GM10248 (cell line): ENCODE measurements at places on chromosomes 12 and 14.

- peak; percentile 63 for DNase-seq
These were observed 8.9 kb downstream of the AJUBA start for GRCh38 chr14:22973217-22974032.

DNA sequence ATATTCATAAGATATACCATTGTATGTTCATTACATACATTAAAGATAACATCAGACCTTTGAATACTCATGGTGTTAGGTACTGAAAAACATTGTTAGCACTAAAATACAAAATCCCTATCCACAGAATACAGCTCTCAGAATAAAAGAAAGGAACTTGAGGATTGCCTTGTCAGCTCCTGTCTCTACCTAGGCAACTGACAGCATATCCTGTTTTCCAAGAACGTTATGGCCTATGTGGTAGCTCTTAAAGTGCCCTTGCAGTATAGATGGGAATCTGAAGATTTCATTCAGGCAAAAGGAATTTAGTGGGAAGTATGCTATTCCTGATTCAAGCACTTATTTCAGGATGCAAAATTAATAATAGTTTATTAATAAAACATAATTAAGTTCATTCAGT, 1.8 kb upstream of the PPP1R12A start:
- DNase-seq: no peak

GRCh38 chr12:119841433-119842210, 35.5 kb downstream of the CIT start:
- DNase-seq: no peak

DNA sequence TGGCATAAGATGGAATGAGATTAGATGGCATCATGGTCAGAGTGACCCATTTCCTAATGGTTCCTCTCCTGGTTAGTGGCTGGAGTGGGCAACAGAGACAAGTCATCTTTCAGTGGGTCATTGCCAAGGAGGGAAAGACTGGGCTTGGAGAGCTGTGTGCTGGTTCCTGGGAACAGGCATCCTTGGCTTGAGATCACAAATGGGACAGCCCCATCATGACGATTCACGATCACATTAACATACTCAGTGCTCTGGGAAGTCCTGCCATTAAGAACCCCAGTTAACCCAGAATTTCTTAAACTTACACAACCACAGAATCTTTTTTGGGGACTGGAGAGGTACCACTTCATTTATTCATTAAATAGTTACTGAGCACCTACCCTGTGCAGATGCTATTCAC, 27.3 kb downstream of the CHST11 start:
- no peak for DNase-seq

GRCh38 chr12:6026998-6027397, 81.9 kb upstream of the ANO2 start:
- DNase-seq: no peak

GRCh38 chr14:24155100-24155499, 6.0 kb upstream of the IRF9 start:
- DNase-seq: no peak

DNA sequence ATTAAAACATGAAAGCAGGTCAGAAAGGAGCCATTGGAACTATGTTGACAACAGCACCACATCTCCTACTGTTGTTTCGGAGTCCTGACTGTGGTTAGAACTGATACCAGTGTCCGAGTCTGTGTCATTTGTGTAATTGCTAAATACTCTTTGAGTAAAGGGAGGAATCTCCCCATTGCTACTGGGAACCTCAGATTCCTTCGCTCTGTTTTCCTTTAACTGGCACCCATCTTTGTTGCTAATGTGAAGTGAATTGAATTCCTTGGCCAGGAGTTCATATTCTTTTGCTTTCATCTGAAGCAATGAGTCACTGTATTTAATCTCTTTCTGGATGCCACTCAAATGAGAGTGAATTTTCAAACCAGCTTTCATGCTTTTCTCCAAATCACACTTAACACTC, 31.5 kb downstream of the RASSF9 start:
- no peak for DNase-seq

- no peak for DNase-seq
These were observed 11.3 kb downstream of the ARL6IP4 start for GRCh38 chr12:122991623-122992275.

DNA sequence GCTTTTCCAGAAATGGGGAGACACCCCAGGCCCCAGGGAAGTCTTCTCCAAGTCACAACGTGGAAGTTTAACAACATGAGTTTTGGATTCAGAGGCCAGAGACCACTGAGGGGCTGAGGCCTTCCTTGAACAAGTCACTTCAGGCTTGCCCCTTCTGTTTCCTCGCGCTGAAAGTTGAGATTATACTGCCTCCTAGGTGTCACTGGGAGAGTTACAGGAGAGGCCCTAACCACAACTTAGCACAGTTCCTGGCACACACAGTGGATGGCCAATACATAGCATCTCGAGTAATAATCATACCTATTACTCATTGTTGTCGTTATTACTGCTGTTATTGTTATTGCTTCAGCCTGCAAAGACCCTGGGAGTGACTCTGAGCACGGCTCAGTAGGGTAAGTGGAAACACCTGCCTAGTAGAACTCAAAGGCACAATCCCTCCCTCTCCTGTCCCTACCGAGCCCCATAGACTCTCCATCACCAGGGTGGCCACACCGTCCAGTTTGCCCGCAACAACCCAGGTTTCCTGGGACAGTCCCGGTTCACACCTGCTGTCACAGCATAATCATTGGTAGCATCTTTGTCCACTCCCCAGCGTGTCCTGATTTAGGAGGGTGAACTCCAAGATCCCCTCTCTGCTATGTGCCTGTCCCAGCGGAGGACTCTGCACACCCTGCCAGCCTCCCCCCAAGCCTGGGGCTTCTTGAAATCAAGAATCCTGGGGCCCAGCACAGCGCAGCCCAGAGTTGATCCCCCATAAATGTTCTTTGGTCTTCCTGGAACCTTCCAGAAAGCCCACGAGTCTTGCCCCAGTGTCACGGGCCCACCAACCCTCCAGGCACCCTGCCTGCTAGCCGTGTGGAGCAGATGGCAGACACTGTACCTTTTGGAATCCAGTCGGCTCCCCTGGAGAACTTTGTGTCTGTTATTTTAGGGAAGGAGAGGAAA, 85.0 kb downstream of the SYNE3 start:
- no peak for DNase-seq

DNA sequence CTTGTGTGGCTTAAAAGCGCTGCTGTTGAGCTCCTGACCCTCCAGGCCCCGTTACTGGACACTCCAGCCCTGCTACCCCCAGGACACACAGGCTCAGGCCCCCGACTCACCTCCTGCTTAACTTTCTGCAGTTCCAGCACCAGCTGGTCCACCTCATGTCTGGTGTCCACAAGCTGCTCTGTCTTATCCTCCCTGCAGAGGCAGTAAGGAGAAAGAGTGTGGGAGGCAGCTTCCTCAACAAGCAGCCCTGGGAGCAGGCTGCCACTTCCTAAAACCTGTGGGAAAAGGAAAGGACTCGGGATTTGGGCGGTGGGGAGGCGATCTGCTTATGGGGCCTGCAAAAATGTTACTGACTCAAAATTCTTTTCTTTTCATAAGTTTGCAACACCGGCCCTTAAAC, 79.2 kb downstream of the CCDC88C start:
- DNase-seq: no peak

- no peak for DNase-seq
These were observed 22.4 kb downstream of the CALM1 start for GRCh38 chr14:90419200-90419599.

DNA sequence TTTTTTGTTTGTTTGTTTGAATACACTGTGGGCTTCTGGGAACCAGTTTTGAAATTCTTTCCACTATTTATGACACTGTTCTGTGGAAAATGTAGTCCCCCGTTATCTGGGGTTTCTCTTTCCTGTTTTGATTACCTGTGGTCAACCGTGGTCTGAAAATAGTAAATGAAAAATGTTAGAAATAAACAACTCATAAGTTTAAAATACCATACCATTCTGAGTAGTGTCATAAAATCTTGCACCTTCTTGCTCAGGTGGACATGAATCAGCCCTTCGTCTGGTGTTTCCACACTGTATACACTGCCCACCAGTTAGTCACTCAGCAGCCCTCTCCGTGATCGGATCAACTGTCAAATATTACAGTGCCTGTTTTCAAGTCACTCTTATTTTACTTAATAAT, 5.1 kb upstream of the PAPOLA start:
- DNase-seq: peak; percentile 42

DNA sequence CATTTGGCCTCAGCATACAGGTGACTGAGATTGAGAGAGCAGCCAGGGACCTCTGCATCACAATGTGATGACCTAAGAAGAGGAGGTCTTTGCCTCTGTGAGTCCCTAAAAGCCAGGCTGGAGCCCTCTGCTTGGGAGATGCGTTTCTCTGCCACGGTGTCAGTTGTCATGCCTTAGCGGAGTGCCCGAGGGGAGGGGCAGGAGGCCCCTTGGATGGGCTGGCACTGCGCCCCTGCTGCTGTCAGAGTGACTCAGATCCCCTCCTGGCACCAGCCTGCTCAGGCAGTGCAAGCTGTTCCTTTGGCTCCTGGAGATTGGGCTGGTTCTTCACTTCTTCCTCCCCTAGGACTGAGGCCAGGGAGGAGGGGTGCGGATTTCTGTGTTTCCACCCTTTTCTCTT, 64.9 kb upstream of the KCNA5 start:
- no peak for DNase-seq

DNA sequence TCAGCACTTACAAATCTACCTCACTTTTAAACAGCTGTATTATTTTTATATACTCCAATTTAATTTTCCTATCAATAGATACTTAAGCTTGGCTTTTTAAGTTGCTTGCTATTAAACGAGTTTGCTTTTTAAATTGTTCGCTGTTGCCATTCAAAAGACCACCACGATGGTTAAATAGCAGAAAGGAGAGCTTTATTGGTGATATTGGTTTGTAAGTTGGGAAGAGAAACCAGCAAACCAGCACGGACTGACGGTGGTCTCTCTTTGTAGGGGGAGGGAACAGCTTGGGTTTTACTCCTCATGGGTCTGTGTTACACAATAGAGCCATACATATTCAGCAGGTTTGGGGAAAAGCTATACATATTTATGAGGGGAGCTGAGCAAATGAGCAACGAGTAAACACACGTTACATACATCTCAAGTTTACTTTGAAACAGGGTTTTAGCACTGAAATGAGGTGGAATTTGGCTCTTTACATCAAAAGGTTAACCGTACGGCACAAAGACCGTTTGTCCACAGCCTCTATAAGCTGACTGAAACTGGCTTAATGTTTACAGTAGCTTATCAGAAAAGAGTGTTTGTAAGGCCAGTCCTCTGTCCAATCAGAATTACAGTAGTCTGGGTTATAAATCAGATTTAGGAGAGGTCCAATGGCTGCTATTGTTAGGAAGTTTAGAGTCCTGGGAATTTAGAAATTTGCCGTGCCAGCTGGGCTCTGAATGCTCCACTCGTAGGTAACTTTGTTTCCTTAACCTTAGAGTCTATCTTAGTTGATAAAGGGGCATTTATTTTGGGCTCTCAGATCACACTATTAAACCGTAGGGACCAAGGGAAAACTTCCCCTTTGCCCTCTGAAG, 69.7 kb upstream of the DHRS4 start:
- no peak for DNase-seq

GRCh38 chr12:24138041-24138440, 188.6 kb upstream of the SOX5 start:
- DNase-seq: no peak

GRCh38 chr12:50363141-50363540, 33.3 kb downstream of the FAM186A start:
- DNase-seq: no peak

- DNase-seq: no peak
These were observed 70.7 kb downstream of the BORCS5 start for GRCh38 chr12:12427568-12427967.

- DNase-seq: peak; percentile 35
These were observed 110.4 kb downstream of the BCAT1 start for GRCh38 chr12:24838531-24838950.

- no peak for DNase-seq
These were observed 79.1 kb upstream of the PTGDR start for GRCh38 chr14:52188381-52188780.

DNA sequence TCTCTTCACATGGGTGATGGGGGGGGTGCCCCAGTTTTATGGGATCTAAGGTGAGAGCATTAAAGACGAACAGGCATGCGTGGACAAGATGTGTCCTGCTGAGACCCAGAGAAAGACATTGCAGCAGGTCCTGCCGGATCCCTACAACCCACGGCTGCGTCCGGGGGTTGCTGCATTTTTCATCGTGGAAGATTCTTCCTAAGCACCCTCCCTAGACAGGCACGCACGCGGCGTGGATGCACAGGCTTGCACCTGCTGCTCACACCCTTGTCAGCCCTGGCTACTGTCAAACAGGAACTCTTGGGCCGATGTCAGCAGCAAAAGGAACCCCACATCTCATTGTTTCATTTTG, 280.6 kb upstream of the RTL1 start:
- DNase-seq: peak; percentile 5

- DNase-seq: no peak
These were observed 39.6 kb downstream of the DAD1 start for GRCh38 chr14:22549324-22549962.

GRCh38 chr14:78202976-78203375, 32.8 kb downstream of the NRXN3 start:
- DNase-seq: no peak
